ENCODE measurements at places on chromosomes 3 and 15.

- DNase-seq, result no peak
Measured at GRCh38 chr3:170240671-170241070, 18.4 kb downstream of the PRKCI start.

GRCh38 chr3:49238274-49239127 is 38.5 kb downstream of the C3orf62 start:
- DNase-seq, result peak; percentile 59

- DNase-seq, result no peak
Measured at GRCh38 chr15:25718597-25718996, 144.5 kb downstream of the ATP10A start.

GRCh38 chr3:105700575-105700974 is 168.2 kb downstream of the CBLB start:
- DNase-seq, result no peak

DNA sequence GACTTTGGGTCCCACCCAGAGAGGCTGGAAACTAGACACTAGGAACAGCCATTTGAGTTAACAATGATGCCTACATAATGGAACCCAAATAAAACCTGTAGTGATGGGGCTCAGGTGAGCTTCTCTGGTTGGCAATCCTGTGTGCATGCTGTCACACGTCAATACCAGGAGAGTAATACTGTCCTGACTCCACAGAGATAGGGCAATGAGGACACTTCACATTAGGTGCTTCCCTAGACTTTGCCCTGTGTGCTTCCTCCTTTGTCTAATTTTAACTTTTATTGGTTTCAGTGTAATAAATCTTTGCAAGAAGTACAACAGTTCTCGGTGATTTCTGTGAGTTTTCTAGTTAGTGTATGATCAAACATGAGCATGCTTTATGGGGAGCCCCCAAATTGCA is 281.8 kb upstream of the ARRDC4 start:
- DNase-seq, result no peak

- DNase-seq, result no peak
Measured at GRCh38 chr3:177714945-177715344, 517.7 kb upstream of the TBL1XR1 start.

- DNase-seq, result no peak
Measured at GRCh38 chr3:5022187-5022965, 43.1 kb downstream of the BHLHE40 start.

DNA sequence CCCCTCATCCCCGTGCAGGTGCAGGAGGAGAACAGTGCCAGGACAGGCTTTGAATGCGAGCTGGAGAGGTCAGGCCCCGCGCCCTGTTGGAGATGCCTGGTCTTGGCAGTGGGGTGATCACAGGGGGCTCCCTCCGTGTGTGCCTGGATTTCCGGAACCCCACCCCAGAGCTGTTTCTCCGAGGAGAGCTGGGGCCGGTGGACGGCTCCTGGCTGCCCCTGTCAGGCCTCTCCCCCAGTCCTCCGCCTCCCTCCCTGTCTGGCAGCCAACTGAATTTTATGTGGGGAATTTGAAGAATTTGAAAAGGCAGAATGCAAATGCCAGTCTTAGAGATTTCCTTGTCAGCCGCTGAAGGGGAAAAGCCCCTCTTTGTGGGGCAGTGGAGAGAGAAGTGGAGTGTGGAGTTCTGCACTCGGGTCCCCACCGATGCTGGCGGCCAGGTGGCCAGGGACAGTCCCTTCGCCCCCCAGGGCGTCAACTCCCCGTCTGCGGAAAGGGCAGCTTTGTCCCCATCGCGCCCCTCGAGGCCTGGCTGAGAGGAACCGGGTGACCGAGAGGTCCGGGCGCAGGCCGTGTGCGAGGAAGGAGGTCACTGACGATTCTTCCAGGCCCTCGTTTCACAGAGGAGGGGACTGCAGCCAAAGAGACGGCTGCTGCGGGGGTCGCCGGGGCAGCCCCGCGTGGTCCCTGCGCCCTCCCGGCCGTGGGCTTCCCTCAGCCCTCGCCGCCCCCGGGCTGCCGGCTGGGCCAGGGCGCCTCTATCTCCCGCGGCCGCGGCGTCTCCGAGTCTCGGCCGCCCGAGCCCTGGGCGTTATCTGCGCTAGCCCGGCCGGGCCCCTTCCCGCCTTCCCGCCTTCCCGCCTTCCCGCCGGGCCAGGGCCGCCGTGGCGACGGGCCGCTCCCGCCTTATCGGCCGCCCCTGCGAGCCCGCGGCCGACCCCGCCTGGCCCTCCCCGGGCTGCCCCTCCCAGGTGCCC is 56.0 kb upstream of the LCTL start:
- DNase-seq, result no peak

DNA sequence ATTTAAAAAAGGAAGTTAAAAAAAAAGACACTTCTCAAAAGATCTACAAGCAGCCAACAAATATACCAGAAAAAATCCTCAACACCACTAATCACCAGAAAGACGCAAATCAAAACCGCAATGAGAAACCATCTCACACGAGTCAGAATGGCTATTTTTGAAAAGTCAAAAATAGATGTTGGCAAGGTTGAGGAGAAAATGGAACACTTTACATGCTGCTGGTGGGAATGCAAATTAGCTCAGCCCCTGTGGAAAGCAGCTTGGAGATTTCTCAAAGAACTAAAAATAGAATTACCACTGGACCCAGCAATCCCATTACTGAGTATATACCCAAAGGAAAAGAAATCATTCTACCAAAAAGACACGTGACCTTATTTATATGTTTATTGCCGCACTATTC is 574.7 kb upstream of the ADAMTS9 start:
- DNase-seq, result no peak

GRCh38 chr15:62798536-62798935 is 244.0 kb upstream of the TPM1 start:
- DNase-seq, result no peak

DNA sequence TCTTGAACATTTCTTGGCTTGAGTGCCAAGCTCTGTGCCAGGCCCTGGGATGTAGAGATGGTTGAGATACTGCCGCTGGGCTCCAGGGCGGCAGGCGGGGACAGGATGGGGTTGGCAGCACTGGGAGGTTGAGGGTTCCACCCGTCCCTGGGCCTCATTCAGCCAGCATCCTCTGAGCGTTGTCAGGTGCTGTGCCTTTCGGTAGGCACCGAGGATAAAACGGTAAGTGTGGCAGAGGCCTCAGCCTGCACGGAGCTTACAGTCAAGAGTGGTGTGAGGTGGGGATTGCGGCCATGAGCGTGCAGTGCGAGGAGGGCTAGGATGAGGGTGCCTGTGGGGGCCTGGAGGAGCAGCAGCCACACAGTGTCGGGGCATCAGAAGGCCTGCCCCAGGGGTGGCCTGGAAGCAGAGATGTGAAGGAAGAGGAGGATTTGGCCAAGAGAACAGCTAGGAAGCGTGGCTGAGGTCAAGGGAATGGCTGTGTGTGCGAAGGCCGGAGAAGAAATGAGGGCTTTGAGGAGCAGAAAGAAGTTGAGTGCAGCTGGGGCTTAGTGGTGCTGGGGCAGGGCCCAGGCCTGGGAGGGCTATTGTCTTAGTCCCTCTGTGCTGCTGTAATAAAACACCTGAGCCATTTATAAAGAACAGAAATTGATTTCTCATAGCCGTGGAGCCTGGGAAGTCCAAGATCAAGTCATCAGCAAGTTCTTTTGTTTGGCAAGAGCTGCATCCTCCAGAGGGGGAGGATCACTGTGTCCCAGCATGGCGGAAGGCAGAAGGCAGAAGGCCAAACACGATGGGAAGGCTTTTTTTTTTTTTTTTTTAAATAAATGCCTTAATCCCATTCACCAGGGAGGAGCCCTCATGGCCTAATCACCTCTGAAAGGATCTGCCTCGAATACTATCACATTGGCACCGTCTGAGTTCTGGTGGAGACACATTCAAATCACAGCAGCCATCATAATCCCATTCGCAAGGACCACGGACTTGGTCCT is 22.7 kb downstream of the CORO2B start:
- DNase-seq, result no peak

DNA sequence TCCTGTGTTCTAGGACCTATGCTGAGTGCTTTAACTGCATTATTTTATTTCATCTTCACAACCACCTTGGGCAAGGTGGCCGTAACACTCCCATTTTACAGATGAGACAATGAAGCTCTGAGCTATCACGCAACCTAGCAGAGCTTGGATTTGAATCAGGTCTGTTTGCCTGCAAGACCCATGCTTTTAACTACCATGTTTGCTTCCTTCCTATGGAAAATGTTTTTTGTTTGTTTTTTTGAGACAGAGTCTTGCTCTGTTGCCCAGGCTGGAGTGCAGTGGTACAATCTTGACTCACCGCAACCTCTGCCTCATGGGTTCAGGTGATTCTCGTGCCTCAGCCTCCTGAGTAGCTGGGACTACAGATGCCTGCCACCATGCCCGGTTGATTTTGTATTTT is 24.7 kb upstream of the HERC1 start:
- DNase-seq, result no peak

DNA sequence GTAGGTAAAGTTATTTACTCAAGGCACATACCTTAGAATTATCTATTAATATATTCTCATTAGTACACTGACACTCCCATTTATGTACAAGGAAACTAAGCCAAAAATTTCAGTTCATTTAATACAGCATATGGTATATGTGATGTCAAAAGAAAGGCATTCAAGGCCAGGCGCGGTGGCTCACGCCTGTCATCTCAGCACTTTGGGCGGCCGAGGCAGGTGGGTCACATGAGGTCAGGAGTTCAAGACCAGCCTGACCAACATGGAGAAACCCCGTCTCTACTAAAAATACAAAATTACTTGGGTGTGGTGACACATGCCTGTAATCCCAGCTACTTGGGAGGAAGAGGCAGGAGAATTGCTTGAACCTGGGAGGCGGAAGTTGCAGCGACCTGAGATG is 435.2 kb downstream of the GBE1 start:
- DNase-seq, result no peak

- no peak for DNase-seq
Measured at GRCh38 chr15:55532944-55533343, 24.9 kb upstream of the DNAAF4 start.

GRCh38 chr3:135134684-135135075 is 339.6 kb downstream of the EPHB1 start:
- DNase-seq, result no peak

- no peak for DNase-seq
Measured at GRCh38 chr15:65355173-65355987, 22.4 kb downstream of the IGDCC3 start.

GRCh38 chr3:124140746-124141145 is 148.8 kb upstream of the ROPN1 start:
- no peak for DNase-seq

- DNase-seq, result no peak
Measured at GRCh38 chr3:102297072-102297658, 137.7 kb upstream of the ZPLD1 start.

Data from CD4-positive, alpha-beta T cell treated with Interleukin-4 for 1 hour (primary cell).